ENCODE measurements at places on chromosomes 13 and 19.

- DNase-seq, result no peak
Observed at GRCh38 chr19:10637894-10638293, 12.5 kb downstream of the SLC44A2 start.

DNA sequence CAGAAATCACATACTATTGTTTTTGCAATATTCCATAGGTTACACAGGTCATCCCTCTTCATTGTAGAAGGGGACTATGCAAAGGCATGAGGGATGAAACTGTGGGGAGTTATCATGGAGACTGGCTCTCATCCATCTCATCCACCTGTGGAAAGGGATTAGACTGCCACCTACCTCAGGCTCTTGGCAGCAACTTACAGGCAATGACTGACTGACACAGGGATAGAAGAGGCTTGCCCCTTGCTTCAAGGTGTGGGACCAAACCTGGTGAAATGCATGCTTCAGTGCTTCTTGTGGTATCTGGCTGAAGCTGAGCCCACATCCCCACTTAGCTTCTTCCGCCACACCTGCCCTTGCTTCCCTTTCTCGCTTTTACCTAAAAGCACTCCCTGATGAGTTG is 341.3 kb downstream of the GPC5 start:
- no peak for DNase-seq

- DNase-seq, result peak; percentile 81
Observed at GRCh38 chr13:73060251-73061160, 1.7 kb downstream of the KLF5 start.

- no peak for DNase-seq
Observed at GRCh38 chr19:8393871-8394250, 3.7 kb downstream of the RAB11B start.

DNA sequence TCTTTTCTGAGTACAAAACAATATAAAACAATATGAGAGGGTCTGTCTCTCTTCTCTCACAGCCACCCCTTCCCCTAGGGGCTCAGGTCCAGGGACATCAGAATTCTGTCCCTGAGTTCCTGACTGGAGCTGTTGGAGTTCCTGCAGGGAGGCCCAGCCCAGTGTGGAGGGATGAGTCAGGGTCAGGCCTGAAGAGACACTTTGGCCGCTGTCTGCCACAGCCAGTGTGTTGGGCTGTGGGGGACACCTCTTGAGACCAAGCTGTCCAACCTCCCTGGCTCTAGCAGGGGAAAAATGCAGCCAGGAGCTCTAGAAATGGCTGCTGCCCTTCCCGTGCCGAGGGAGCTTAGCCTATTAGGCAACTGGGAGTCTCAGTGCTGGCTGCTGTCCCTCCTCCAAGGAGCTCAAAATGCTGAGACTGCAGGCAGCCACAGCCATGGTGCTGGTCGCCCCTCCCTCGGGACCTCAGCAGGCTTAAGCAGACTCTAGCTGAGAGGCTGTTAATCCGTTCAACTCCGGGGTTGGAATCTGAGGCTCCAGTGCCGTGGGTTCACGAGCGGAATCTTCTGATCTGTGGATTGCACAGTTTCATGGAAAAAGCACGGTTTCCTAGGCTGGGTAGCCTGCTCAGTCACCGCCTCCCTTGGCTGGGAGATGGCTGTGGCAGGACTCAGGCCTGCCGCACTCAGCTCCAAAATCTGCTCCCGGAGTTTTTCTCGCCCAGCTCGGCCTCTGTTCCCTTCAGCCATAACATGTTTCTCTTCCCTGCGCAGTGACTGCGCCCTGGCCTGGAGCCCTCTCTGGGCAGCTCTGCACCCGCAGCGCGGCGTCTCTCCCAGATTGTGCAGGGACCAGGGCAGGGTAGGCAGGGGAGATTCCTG is 3.8 kb upstream of the ZNF626 start:
- peak; percentile 10 for DNase-seq

DNA sequence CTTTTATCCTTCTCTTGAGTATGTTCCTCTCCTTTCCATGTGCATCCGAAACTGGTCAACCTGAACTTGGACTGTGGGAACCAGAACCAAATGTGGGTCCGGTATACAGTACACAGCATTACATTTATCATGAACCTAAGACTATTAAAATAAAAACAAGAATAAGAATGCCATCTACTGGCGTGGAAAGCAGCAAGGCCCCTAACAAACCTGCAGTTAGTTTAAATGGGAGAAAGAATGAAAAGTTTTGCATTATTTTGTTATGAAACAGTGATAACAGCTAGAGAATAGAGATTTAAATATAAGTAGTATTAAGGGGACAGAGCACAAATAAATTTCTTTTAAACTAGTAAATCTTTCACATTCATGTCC is 159.5 kb downstream of the RBM26 start:
- no peak for DNase-seq

DNA sequence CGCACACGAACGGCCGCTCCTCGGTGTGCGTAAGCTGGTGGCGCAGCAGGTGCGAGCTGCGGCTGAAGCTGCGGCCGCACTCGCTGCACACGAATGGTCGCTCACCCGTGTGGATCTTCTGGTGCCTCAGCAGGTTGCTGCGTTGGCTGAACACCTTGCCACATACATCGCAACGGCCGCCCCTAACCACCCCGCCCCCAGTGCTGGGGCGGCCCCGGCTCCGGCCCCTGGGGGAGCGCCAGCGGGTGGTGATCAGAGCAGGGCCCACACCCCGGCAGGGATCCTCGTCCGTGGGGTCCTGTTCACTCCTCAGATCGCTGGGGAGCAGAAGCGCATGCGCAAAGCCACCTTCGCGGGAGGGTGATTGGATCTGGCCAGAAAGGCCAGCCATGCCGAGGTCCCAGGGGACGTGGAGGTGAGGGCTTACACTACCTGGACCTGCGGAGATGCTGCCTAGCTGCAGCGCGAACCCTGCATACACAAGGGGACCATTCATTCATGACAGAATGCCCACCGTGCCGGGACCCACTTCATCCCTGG is 4.7 kb upstream of the UBE2M start:
- no peak for DNase-seq

GRCh38 chr19:41920882-41921576 is 7.2 kb downstream of the ERFL start:
- no peak for DNase-seq

DNA sequence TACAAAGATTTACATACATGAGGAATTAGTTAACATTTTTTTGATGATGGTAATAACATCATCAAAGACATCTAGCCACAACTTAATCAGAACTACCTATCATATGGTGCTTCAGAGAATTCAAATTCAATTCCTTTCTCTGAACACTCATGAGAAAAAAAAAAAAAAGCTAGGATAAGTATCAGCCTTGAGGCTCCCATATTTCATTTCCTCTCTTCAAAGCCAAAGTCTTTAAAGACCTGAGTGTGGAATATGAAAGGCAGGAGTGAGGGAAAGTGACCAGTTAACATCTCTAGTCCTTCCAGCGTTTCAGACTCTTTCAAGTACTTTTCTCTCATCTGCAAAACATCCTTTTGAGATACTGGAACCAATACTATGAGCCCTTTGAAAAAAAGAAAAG is 137.5 kb downstream of the DCLK1 start:
- no peak for DNase-seq

GRCh38 chr13:72505376-72505775 is 222.1 kb downstream of the MZT1 start:
- DNase-seq, result no peak

- peak; percentile 32 for DNase-seq
Observed at GRCh38 chr13:26255691-26256277, 1.9 kb downstream of the CDK8 start.

DNA sequence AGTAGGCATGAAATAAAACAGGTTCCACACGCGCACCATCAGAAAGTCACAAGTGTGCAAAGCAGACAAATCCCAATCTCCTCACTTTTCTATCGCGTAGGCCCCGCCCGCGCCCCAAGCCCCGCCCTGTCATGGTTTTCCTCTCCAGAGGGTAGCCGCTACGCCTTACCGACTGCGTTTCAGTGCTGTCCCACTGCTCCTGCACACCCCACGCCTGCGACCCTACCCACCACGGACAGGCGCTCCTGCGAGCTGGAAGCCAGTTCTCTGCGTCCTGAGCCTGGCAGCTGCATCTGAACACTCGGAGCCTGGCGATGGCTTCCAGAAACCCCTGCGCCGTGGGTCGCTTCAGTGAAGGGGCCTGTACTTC is 379 bp upstream of the ZNF470 start:
- no peak for DNase-seq

DNA sequence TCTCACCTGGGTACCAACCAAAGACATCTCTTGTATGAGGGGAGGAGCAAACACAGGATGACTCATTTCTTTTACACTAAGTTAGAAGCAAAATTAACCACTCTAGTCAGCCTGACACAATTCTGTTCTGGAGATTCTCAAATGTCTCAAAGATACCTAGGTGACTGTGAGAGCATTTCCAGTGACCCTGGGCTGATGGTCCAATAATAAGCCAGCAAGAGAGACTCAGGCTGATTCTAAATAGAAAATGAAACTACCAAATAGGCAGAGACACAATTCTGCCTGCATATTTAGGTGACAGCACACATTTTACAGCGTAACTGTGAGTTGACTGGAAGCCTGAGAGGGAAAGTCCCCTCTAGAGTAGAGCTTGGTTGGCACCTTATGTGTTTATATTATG is 16.3 kb downstream of the ZNF91 start:
- DNase-seq, result no peak
